CD14-positive monocyte (primary cell): ENCODE measurements at places on chromosomes 1 and 21. TPM values are rescaled to one million over a fixed set of nuclear protein-coding genes. Genes with fewer than 3 reads are reported as not detected.

Gene OR2T33
- polyA plus RNA-seq: not detected in 2 replicates

GRCh38 chr1:67832737-67833601, at the start of gene GNG12:
Gene GNG12, minus strand, starts transcription at chr1:67833467. Its CDS starts 125,781 bp downstream, at chr1:67707686.
- H3K36me3 ChIP-seq: no peaks in the 10 kb centered on the region
- peak within 1 kb of the TSS; percentile 11 for H3K4me3 ChIP-seq
- H3K27me3 ChIP-seq: peaks cover 82% of the 10 kb centered on the region
- H3K27ac ChIP-seq: no peak within 1 kb of the TSS
- DNase-seq: no peak

Gene SLFNL1
- polyA plus RNA-seq: 0.04 TPM in 1 of 2 replicates, not detected in the other

Gene RGSL1
- polyA plus RNA-seq: not detected

DNA sequence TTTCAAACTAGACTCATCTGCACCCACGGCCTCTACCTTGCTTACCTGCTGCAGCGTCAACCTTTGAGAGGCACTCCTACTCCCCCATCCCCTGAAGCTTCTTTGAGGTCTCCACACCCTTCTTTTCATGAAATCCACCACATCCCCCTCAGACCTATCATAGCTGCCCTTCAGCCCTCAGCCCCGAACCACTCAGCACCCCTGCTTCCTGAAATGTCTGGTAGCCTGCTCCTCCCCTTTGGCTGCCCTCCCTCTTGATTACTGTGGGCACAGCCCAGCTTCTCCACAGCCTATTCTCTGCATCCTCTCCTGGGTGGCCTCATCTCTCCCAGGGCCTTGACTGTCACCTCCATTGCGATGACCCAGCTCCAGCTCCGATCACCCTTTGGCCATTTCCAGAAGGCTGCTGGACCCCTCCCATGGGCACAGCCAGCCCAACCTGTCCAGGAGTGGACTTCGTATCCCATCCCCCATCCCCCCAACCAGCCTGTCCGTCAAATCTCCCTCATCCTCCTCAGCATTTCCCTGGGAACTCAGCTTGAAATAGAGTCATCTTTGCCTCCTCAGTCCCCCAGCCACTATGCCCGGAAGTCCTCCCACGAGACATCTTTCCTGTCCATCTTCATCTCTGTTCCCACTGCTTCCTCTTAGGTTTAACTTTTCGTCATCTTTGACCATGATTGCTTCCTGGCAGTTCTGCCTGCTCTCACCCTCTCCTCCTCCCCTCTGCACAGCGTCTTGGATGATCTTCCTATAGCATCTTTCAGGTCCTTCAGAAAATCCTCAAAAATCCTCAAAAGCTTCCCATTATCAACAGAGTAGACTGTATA, 6.1 kb upstream of the ADORA1 start:
- H3K27me3 ChIP-seq: peaks cover 33% of the 10 kb centered on the region
- H3K4me1 ChIP-seq: peaks cover 23% of the 10 kb centered on the region
- H3K4me3 ChIP-seq: no peak overlapping the region
- no peak for DNase-seq

- DNase-seq: peak; percentile 97
- H3K27me3 ChIP-seq: no peaks in the 10 kb centered on the region
- H3K27ac ChIP-seq: peak overlapping the region; percentile 83
- no peak overlapping the region for H3K4me3 ChIP-seq
- no peaks in the 10 kb centered on the region for H3K36me3 ChIP-seq
- H3K4me1 ChIP-seq: peaks cover 33% of the 10 kb centered on the region
These were observed 104.4 kb downstream of the UCHL5 start for GRCh38 chr1:192954705-192955265.

DNA sequence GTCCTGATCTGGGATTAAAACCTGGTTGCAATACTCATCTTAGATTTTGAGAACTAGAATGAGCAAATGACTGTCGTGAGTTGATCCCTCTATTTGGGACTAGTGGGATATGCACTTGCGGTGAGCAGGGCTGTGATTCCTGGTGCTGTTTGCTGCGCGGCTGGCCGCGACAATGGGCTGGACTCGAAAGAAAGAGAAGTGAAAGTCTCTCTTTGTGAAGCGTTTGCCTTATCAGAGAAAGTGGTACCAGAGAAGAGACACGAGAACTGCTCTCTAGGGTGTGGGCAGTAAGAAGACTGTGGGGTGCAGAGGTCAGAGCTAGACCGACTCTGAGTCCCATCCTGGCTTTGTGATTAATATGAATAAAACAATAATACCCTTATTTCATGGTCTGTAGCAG, 8.6 kb downstream of the ST6GALNAC3 start:
- H3K4me1 ChIP-seq: no peaks in the 10 kb centered on the region
- H3K27me3 ChIP-seq: no peaks in the 10 kb centered on the region
- DNase-seq: no peak

DNA sequence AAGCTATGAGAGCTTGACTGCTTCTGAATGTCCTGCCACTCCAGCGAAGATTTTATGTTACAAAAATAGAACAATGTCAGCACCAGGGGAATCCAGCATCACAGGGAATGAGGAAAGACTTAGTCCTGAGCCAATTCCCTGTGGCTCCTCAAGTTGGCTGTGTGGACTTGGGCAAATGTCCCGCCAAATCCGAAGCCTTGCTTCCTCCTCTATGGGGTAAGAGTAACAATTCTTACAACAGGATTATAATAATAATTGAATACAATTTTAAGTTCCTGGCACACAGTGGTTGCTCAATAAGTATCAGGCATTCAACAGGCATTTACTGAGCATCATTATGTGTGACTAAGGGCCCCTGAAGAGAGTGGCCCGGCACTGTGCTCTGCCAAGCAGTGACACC, 44.4 kb downstream of the STPG1 start:
- H3K27ac ChIP-seq: no peak overlapping the region
- no peak for DNase-seq
- H3K4me1 ChIP-seq: peaks cover 15% of the 10 kb centered on the region
- no peaks in the 10 kb centered on the region for H3K36me3 ChIP-seq

GRCh38 chr21:45306832-45307571, 19.3 kb upstream of the POFUT2 start:
- H3K27me3 ChIP-seq: no peaks in the 10 kb centered on the region
- no peak overlapping the region for H3K27ac ChIP-seq
- H3K4me1 ChIP-seq: peaks cover 6% of the 10 kb centered on the region
- H3K4me3 ChIP-seq: no peak overlapping the region
- no peak for DNase-seq

DNA sequence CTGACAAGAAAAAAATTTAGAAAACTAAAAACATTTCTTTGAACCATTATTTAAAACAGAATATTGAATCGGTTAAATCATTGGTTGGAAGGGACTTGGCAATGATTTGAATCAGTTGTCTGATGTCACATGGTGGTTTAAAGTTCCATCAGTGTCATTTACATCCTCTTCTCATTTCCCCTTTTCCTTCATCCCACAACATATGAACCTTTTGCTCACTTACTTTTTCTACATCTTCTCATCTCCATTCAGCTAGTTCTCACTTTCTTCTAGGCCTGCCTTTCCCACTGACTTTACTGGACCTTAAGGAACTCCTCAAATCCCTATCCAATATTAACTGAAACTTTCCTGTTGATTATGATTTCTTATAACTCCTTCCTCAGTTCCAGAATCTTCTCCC, 58.5 kb downstream of the PHACTR4 start:
- peak; percentile 14 for DNase-seq
- H3K27ac ChIP-seq: no peak overlapping the region
- peaks cover 9% of the 10 kb centered on the region for H3K4me1 ChIP-seq
